ENCODE measurements at places on chromosomes 3 and 15.

- no peak for DNase-seq
Observed at GRCh38 chr3:126960604-126960995, 22.3 kb upstream of the PLXNA1 start.

DNA sequence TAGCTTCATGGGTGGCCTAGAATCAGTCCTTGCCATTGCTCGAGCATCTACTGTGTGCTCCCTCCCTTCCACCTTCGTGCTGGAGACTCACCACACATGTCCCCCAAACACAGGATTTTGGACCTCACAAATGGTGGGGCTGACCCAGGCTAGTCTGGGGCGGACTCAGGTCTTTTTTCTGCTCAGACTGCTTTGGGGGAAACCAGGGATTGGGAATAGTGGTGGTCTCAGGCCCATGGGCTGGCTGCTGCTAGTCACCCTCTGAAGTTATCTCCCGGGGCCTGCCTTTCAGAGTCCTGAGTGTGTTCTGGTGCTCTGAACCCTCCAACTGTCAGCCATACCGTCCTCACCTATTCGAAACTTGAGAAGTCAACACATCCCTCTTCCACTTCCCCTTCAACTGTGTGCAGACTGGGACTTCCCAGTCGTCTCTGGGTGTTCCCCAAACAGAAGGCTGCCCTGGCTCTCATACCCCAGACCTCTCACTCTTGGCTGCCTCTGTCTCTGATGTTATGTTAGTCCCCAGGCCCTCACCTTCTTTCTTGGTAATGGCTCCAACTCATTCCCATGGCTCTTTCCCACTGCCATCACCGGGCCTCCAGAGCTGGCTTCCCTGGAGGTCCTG is 46.0 kb downstream of the PPCDC start:
- no peak for DNase-seq

- DNase-seq: no peak
Observed at GRCh38 chr15:93882141-93882540, 349.2 kb upstream of the MCTP2 start.

DNA sequence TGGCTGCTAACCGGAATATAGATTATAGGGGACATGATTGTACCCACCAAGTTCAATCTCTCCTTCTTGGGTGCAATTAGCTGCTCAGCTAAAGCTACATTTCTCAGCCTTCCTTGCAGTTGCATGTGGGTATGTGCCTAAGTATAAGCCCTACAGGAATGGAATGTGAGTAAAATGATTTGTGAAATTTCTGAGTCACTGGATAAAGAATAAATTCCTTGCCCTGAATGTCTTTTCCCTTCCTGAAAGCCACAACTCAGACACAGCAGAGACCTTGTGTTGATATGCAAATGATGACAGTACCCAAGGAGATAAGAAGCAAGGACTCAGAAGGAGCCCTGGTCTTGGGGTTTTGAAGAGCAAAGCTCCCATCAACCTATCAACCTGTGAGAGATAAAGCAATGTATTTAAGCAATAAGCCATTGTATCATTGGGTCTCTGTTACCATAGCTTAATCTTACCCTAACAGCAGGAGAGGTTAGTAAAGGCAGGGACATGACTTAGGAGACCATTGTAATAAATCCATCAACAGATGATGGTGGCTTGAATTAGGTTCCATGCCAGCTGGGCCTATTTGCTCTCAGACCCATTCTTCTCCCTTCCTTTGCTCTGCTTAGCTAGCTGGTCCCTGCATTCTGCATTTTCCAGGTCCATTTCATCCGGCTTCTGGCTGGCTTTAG is 25.6 kb upstream of the ZNF280D start:
- no peak for DNase-seq

- DNase-seq: no peak
Observed at GRCh38 chr3:178097576-178097975, 438.7 kb upstream of the KCNMB2 start.

DNA sequence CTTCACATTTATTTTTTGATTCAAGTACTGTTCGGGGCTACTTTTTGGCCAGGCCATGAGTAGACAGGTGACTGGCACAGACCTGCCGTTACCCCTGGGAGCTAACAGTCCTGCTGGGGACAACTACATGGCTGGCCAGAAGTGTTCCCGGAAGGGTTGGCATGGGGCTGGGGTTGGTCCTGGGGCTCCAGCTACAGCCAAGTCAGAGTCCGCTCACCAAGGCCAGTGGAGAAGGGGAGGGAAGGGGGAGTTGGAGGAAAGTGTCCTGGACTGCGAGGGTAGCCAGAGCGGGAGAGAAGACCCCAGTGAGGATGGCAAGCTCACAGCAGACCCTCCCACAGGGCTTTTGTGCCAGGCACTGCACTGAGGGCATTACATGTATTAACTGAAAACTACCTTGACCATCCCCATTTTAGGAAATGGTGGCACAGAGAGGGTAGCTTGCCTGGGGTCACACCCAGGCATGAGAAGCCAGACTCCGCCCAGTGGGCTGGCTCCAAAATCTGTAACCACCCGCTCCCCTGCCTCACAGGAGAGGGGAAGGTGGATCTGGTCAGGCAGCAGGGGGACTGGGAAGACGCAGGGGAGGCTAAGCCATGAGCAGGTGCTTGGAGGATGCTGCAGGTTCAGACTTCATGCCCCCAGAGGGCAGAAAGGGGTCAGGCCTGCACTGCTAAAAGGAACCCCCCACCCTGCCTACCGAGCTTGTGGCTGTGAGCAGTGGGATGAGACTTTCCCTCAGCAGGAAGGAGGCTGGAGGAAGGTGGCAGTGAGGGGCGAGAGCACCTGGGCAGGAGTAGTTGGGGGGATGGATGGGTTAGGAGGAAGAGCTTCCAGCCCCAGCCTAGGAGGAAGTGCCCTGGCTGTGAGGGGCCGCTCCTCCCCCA is 38.3 kb upstream of the ESYT3 start:
- DNase-seq: no peak

DNA sequence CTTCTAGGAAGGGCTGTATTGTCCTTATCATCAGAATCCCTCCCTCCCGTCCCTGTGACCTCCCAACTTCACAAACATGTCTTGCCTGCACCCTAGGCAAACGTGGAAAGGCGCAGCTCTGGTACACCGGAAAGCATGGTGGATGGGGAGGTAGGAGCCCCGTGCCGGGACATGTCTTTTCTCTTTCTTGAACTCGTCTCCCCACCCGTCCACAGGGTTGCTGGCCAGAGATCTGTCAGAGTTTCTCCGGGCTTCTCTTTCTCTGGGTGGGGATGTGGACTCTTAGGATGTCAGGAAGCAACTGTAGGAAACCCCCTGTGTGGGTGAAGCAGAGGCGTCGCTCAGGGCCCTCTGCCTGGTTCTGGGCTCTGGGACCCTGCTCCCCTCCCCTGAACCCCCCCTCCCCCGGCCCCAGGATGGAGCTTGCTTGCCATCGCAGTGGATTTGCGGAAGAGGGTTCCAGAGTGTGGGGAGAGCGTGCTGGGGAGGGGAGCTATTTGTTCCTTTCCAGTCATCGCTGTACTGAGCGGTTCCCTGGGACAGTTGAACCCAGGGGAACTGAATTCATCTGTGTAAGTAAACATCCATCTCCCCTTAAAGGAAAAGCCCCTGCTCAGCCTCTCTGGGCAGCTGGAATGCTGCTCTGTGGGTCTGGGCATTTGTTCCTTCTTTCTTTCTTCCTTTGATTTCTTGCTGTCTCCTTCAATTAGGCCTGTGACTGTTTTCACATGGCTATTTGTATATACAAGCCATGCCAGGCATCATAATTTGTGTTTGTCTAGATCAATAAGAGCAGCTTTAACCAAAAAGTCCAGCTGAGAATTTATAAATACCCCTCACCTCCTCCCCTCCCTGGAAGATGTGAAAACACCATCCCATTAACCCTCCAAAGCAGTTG is 72.8 kb downstream of the SMAD3 start:
- DNase-seq: no peak

DNA sequence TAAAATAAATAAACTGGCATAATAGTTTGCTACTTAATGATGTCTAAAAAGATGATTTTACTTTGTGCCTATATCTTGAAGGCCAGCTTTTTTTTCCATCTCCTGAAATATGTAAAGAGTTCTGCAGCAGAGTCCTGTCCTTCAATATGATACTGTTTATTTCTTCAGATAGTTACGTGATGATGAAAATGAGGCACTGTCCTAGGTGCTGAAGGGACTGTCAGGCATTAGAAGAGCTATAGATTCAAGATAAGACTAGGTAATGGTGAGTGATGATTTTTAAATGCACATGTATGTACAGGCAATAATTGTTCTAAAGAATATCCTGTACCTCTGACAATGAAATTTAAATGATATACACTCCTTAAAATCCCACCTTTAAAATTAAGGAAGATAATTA is 326.9 kb upstream of the DNAJC19 start:
- DNase-seq: no peak

- DNase-seq: no peak
Observed at GRCh38 chr3:16725972-16726371, 120.7 kb upstream of the DAZL start.

DNA sequence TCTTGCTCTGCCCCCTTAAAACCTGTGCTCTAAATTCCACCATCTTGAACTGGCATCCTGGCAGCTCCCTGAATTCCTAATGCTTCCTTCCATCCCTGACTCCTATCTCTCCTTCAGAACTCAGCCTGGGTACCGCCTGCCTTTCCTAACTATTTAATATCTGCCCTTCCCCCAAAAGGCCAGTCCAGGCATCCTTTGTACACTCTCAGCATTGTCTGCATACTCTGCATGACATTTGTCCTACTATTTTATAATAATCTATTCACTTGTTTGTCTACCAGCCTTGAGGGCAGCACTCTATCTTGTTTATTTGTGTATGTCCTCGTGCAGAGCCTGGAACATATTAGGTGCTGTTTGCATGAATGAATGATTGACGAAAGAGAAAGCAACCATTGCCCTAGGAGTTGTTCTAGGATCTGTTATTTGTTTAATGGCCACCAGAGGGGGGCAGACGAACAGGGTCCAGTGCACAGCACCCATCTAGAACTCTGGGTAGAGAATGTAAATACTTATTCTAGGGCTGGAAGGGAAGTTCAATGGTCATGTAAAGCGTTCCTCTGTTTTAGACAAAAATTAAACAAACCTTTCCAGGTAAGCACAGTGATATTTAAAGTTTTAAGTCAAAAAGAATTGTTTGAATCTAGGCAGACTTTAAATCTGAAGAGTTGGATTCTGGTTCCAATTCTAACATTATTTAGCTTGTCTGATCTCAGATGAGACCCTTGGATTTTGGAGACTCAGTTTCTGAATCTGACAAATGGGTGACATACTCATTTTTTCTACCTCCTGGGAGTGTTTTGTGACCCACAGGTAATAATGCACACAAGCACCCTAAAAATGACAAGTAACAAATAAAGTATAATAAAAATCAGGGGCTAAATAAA is 125.8 kb upstream of the GALNT15 start:
- DNase-seq: peak; percentile 20

- no peak for DNase-seq
Observed at GRCh38 chr3:62870321-62870720, 4.9 kb downstream of the CADPS start.

GRCh38 chr3:174859114-174859735 is at the start of gene NAALADL2:
NAALADL2 (plus strand) TSS chr3:174859334.
- no peak for DNase-seq

DNA sequence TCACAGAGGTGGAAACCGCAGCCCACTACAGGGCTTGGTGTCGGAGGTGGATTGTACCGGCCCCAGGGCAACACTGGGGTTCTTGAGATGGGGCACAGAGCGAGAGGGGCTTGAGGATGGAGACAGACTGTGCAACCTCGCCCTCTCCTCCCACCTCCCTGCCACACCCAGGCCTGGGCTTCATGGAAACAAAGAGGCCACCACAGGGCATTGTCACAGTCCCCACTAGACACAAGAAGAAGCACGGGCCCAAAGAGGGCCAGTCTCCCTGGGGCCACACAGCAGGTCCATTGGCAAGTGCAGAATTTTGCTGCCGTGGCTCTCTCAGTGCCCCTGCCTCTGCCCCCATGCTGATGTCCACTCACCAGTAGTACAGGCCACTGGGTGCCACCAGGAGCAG is 4.1 kb upstream of the CALML4 start:
- DNase-seq: no peak

DNA sequence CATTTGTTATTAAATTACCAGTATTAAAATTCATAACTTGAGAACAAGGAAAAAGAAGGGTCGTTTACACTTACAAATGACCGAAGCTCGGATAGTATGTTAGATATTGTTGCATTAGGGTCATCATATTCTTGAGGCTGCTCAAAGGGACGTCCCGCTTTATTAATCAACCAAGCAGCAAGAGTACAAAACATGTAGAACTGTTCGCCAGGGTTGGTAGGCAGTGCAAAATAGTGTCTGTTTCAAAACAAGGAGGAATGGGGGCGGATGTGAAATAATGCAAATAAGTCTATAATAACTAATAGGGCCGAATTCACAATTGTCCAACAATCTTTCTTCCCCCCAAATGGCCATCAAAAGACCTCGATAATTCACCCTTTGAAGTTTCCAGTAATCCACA is 2.9 kb downstream of the IFT57 start:
- DNase-seq: no peak

- no peak for DNase-seq
Observed at GRCh38 chr3:10988001-10988665, 4.4 kb upstream of the SLC6A1 start.

DNA sequence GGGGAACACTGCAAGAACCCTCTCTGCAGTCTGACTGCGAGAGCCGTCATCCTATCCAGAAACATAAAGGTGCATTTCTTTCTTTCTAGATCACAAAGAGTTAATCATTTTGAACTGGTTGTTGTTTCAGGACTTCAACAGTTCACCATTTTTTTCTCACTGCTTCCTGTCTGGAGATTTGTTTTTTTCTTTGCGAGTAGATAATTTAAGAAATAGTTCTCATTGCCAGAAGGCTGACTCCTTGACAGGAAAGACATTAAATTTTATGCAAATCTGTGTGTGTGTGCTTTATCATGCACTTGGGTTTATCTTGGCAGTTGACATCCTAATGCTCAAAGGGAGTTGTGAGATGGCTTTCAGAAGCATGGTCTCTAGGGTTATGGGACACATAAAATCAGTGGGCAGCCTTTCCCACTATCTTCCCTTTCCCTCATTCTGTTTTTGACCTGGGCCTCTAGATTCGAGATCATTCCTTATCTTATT is 123.5 kb upstream of the TBL1XR1 start:
- no peak for DNase-seq

- no peak for DNase-seq
Observed at GRCh38 chr3:108564564-108564963, 24.7 kb downstream of the CIP2A start.

- no peak for DNase-seq
Observed at GRCh38 chr3:154060238-154061000, 60.8 kb upstream of the ARHGEF26 start.

DNA sequence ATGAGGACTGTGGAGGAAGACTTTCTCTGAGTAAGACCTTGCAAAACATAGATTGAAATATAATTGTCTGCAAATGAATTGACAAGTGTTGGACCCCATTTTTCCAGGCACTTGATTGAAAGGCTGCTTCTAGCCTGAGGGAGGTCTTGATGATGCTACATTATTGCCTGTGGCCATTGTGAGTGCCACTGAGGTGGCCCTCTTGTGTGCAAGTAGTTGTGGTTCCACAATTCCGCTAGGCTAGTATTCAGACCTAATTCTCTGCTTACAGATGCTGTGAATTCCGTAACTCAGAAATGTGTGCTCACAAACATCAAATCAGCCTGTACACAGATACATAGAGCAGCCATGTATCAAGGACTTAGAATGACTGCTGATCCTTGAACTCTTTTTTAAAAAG is 34.7 kb downstream of the FNDC3B start:
- peak; percentile 48 for DNase-seq

Measured in GF-D8 (cell line).